Stimulated activated CD4-positive, alpha-beta T cell treated with anti-CD3 and anti-CD28 coated beads, Interleukin-12 subunit alpha, Interleukin-12 subunit beta, amount 100 ng/mL, for 24 hours (primary cell): ENCODE measurements at places on chromosomes 2 and 18.

GRCh38 chr2:177165721-177166711 lies 46.6 kb upstream of the HNRNPA3 start:
- no peak for DNase-seq

- no peak for DNase-seq
Measured at GRCh38 chr2:205086662-205087061, 541.4 kb downstream of the PARD3B start.

DNA sequence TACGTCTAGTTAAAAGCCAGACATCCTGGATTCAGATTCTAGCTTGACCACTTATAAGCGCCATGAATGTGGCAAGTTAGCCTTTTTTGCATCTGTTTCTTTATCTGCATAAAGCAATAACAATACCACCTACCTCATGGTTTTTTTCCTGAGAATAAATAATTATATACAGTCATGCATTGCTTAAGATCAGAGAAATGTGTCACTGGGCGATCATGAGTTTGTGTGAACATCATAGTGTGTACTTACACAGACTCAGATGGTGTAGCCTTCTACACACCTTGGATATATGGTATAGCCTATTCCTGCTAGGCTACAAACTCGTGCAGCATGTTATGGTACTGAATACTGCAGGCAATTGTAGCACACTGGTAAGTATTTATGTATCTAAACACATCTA lies 84.7 kb upstream of the PELI1 start:
- DNase-seq = no peak

- no peak for DNase-seq
Measured at GRCh38 chr2:28226558-28226957, 166.1 kb upstream of the FOSL2 start.

DNA sequence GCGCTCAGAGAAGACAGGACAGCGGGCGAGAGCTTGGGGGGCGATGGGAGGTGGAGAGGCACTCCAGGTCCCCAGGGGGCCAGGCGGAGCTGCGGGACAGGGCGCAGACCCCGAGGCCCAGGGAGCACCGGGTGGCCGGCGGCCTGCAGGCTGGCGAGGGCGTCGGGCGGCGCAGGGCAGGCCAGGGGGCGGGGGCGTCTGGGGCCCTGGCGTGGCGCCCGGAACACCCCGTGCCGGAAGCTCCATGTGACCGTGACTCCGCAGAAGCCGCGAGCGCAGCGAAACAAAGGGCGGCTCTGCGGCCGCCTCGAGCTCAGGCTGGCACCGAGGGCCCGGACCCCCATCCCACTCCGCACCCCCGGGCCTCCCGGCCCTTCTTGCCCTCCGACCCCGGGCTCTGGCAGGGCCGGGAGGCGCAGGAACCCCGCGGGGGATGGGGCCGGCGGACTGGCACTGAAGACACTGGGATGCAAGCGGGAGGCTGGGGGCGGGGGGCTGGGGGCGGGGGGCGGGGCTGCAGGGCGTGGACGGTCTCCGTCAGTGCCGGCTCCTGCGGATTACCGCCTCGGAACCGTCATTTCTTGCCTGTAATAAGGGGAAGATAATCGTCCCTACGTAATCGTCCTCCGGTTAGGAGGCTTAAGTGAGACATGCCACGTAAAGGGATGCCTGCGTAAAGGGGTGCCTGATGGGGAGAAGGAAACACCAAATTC lies 19.1 kb downstream of the SH2D6 start:
- DNase-seq = peak; percentile 61

DNA sequence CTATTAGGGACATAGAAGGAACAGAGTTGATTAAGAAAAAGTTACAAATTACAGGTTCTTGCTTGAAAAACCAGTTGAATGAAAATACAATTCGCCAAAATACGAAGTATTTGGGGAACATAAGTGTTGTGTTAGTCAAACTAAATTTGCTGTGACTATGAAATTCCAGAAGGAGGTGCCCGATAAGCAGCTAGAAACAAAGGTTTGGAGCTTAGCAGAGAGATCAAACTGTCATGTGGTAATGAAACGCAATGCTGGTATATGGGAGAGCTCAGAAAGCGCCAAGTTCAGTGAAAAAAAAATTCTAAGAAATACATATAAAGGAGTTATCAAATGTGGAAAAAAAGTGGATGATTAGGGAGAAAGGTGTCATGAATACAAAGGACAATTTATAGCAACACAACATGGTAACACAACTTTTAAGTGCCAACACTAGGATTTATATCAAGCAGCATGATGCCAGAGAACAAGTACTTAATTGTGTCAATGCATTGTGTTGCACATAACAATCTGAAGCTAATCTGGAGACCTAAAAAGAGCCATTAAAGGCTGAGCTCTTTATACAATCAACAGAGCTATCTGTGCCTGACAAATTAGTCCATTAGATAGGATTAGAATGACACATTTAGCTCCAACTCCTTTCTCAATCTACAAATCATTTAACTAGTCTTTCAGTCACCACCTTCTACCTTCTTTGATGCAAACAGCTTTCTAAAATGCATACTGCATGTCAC lies 31.2 kb downstream of the SMAD2 start:
- DNase-seq = no peak

GRCh38 chr2:135664623-135665068 lies 77.0 kb upstream of the UBXN4 start:
- no peak for DNase-seq

GRCh38 chr18:34818064-34818463 lies 108.0 kb downstream of the DTNA start:
- DNase-seq = no peak

GRCh38 chr2:9771481-9772017 lies 71.7 kb upstream of the TAF1B start:
- DNase-seq = no peak

DNA sequence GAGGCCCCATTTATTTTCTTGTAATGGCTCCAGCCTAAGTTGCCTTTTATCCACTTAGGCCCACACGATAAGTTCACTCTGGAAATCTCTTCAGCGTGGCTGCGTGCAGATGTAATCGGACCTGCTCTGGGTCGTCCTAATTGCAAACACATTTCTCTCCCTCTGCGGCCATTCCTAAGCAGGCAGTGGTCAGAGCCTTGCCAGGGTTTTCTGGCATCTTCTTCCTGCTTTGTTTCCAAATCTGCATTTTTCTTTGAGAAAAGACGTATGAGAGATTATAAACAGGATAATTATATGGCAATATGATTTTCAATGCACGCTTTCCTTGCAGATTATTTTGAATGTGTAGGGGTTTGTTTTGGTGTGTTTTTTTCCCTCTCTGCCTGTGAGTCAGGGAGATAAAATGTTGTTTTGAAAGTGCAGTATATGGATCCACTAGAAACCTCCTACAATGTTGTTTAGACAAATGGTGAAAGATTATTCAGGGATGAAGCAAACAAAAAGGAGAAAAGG lies 239.4 kb upstream of the TANK start:
- no peak for DNase-seq

GRCh38 chr2:70710038-70710690 lies 57.8 kb downstream of the ADD2 start:
- DNase-seq = no peak
